Erythroblast (primary cell): ENCODE measurements at places on chromosomes 1 and 21.

GRCh38 chr21:23014021-23014420 lies 2015.8 kb downstream of the NCAM2 start:
- DNase-seq = no peak

- peak; percentile 56 for DNase-seq
Measured at GRCh38 chr1:55284856-55285255, 69.7 kb upstream of the USP24 start.

- no peak for DNase-seq
Measured at GRCh38 chr1:28265577-28265976, 6.3 kb downstream of the SESN2 start.

- DNase-seq = no peak
Measured at GRCh38 chr1:154877370-154877974, 7.4 kb upstream of the KCNN3 start.

GRCh38 chr21:32457360-32457840 lies 44.9 kb downstream of the EVA1C start:
- peak; percentile 35 for DNase-seq

DNA sequence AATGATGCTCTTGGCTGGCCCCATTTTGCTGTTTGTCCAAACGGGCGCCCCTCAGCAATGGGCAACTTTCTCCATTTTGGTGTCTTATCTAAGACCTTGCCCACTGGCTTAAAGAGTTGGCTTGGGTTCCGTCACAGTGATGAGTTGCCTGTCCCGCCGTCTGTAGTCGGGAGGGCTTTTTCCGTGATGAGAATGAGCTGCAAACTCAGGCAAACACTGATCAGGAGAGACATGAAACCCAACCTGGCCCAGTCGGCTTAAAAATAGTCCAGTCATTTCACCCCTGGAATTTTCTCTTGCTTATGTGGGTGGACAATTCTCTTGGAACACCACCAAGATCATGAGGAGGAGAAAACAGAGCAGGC lies 79.3 kb downstream of the ST6GALNAC3 start:
- DNase-seq = no peak

- no peak for DNase-seq
Measured at GRCh38 chr1:205294175-205294917, 27.2 kb downstream of the NUAK2 start.

DNA sequence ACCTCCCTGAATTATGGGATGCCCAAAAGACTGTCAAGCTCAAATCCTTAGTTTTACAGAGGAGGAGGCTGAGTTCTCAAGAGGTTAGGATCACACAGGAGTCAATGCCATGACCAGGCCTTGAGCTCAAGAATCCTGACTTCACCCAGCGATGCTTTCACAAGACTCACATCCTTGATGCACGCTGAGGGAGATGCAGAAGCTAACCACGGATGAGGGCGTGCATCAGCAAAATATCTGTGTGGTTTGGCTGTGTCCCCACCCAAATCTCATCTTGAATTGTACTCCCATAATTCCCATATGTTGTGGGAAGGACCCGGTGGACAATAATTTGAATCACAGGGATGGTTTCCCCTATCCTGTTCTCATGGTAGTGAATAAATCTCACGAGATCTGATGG lies 133.2 kb downstream of the KCNJ6 start:
- no peak for DNase-seq

DNA sequence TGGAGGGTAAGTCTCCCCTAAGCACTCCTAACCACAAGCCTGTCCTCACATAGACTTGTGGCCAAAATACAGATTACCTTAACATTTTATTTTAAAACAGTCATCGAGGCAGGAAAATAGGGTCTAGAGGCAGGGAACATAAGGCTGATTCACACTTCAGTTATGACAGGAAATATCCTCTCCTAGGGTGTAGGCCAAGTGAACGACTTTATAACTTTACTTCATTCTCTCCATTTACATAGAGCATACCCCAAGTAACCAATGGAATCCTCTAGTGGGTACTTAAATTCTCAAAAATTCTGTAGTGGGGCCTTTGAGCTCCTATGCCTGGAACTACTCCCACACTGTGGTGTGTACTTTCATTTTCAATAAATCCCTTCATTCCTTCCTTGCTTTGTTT lies 113.0 kb downstream of the WDR3 start:
- DNase-seq = no peak

- DNase-seq = no peak
Measured at GRCh38 chr21:25509862-25510261, 97.4 kb downstream of the MRPL39 start.

DNA sequence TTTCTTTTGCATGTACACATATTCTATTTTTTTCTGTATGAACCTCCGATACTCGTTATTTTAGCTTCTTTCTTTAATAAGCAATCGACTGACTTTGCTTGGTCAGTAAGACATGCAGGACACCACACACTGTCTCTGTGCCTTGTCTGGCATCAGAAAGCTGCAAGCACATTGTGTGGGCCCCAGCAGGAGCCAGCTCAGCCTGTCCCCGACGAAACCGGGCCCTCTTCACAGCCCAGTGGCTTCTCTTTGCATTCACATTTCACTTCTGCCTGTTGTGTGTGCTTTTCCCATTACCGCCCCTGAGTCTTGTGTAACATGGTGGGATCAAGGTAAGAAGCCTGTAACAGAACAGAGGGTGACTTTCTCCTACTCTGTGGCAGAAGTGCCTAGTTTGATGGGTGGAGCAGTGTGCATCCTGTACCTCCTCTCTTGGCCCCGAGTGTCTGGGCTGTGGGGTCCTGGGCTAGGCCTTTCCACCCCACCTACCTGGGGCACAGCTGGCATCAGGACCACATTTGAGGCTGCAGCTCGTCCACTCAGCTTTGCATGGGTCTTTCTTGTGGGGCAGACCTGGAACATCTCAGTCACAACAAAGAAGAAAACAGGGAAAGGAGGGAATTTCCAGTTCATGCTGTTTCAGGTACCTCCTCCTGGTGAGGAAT lies 118.9 kb upstream of the COL6A1 start:
- DNase-seq = no peak

DNA sequence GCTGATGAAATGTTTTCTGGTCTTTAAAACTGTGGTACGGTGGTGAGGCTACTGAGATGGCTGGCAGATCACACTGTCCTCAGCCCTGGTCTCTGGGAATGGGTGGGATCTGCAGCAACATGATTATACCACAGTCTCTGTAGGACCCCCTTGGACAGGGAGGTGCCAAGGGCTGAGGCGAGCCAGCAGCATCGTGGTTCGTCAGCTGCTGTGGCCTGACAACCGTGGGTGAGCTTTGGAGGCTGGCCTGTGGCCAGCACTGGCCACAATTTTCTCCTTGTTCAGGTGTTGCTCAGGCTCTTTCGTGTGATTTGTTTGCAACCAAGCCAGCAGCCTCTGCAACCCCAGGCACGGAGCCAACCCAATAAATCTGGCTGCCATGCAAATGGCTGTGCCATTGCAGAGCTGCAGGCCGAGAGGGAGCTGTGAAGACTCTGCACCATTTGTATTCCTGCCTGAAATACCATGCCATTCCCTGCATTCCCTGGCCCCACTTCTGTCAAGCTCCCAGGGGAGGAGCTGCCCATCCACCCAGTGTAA lies 70.9 kb downstream of the PCP4 start:
- DNase-seq = no peak

DNA sequence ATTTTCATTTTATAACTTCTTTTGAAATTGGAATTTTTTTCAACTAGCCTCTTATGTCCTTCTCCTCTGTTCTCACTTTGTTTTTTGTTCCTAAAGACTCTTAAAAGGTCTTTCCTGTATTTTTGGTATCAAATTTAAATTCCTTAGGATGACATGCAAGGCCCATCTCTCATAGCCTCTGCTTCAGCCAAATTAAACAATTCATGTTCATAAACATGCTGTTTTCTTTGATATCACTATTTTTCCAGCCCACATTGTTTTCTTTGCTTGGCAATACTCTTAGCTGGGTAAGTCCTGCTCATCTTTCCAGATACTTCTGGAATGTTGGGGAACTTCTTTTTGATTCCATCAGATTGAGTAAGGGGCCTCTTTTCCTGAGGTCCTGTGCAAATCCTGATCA lies 55.8 kb upstream of the GPR88 start:
- no peak for DNase-seq

- DNase-seq = no peak
Measured at GRCh38 chr1:118923319-118923718, 64.8 kb downstream of the TBX15 start.

- peak; percentile 82 for DNase-seq
Measured at GRCh38 chr1:151024540-151025146, 11.7 kb upstream of the BNIPL start.

DNA sequence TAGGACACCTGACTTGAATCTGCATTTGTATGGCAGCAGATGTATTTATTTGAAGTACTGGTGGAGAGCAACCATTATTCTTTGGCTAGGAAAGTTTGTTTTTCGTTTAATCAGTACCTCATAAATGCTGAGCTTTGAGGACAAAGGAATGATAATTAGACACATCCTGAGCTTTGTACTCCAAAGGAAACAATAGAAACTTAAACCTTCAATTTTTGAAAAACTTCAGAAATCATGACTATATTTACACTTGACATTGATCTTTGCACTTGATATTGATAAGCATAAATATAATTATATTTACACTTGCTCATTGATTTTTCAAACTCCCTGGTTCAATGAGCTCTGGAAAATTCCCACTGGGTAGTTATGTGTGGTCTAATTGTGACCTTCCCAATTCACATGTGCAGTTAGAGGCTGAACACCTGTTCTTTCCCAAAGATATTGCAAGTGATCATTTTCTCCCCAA lies 10.7 kb downstream of the PATJ start:
- no peak for DNase-seq

DNA sequence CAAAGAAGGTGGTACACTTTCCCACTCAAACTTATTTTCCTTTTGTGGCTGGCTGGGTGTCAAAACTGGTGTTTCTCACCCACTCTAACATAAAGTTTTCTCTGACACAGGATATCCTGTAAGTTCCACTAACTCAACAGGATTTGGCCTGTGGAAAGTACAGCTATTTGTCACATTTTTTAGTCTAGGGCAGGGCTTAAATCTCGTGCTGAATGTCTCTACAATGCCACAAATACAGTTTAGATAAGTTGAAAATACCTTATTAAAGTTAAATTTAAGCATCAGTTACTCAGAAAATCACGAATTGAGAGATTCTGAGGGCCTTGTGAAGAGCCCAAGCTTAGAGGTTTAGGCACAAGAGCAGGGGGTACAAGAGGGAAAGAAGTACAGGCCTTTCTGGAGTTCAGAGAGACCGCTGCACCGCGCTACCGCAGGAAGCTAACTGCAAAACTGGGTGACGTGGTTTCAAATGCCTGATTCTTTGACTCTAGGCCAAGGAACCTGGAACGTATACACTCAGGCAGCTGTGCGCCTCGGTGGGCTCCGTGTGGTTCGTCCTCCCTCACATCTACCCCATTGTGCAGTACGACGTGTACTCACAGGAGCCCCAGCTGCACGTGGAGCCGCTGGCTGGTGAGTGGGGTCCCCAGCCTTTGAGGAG lies 23.4 kb upstream of the PWP2 start:
- no peak for DNase-seq

GRCh38 chr1:115890580-115890979 lies 49.7 kb upstream of the NHLH2 start:
- DNase-seq = no peak

GRCh38 chr1:53186533-53186932 lies 10.1 kb upstream of the CPT2 start:
- DNase-seq = no peak

GRCh38 chr1:204882479-204882878 lies 11.8 kb downstream of the NFASC start:
- DNase-seq = no peak

GRCh38 chr1:153349363-153350320 lies 1.0 kb upstream of the PGLYRP4 start:
- peak; percentile 20 for DNase-seq

- peak; percentile 4 for DNase-seq
Measured at GRCh38 chr1:237901299-237901934, 10.7 kb upstream of the ZP4 start.

DNA sequence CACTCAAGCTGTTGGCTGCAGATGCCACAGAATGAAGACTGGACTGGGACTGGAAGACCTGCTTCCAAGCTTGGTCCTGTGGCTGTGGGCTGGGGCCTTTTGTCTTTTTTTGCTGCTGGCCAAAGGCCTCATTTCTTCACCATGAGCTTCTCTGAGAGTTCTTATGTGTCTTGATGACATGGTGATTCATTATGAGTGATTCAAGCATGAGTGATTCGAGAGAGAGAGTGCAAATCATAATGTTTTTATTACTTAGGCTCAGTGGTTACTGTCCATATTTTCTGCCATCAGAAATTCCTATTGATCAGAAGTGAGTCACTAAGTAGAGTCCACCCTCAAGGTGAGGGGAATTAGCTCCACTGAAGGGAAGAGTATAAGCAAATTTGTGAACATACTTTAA lies 94.0 kb downstream of the PCP4 start:
- no peak for DNase-seq

GRCh38 chr1:119593805-119594204 lies 54.3 kb downstream of the ZNF697 start:
- DNase-seq = no peak

GRCh38 chr1:27507960-27508665 lies 18.1 kb upstream of the WASF2 start:
- DNase-seq = peak; percentile 21

DNA sequence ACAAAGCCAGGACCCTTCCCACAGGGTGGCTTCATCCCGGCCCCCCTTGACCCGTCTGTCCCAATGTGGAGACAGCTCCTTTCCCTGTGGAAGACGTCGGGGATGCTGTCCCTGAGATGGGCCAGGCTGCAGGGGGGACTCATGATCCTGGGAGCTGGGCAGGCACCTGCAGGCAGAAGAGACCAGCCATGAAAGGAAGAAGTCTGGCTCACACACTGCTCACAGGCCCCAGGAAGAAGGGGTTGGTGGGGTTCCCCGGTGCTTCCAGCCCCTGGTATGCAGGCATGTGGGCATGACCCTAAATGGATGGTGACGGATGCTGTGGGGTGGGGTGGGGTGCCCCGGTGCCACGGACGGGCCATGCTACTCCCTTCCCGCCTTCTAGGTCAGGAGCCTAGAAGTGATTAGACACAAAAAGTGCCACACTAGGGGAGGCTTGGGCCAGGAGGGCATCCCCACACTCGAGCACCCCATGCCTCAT lies 8.3 kb downstream of the ACTRT2 start:
- no peak for DNase-seq

GRCh38 chr1:204453141-204453772 lies 41.3 kb downstream of the PIK3C2B start:
- no peak for DNase-seq
